ENCODE measurements at places on chromosomes 3 and 15.

GRCh38 chr15:25439369-25439836, 579 bp upstream of the UBE3A start:
- DNase-seq, result no peak

- no peak for DNase-seq
These were observed 185.2 kb upstream of the IL12A start for GRCh38 chr3:159803459-159803858.

GRCh38 chr15:48811325-48811958, 573 bp upstream of the CEP152 start:
- DNase-seq, result no peak

DNA sequence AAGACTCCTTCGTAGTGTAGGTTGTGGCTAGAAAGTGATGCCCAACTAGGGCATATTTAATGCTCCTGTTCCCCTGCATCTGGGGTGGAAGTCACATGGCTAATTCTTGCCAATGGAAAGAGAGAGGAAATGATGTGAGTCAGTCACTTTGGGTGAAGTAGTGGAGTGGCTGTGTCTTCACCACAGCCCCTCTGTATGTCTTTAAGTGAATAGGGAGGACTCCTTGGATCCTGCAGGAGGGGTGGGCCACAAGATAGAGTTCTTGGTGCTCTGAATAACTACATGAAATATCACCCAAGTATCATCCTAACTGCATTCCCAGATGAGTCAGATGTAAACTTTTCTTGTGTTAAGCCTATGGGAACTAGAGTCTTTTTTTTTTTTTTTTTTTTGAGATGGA, 17.8 kb upstream of the MB21D2 start:
- DNase-seq, result no peak

GRCh38 chr3:82103241-82103640, 341.8 kb upstream of the GBE1 start:
- no peak for DNase-seq

DNA sequence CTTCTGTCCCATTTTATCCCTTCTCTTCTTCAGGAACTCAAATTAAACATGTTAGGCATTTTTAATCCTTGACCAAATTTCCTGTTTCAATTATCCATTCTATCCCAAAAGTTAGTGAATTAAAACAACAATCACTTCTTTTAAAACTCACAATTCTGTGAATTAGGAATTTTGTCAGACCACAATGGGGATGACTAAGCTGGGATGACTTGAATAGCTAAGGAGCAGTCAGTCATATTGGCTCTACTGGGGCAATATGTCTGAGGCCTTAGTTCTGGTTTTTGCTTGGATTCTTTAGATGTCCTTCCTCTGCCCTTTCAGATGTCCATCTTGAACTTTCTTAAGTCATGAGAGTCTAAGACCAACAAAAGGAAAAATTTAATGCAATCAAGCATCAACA, 178.2 kb upstream of the TGFBR2 start:
- no peak for DNase-seq

DNA sequence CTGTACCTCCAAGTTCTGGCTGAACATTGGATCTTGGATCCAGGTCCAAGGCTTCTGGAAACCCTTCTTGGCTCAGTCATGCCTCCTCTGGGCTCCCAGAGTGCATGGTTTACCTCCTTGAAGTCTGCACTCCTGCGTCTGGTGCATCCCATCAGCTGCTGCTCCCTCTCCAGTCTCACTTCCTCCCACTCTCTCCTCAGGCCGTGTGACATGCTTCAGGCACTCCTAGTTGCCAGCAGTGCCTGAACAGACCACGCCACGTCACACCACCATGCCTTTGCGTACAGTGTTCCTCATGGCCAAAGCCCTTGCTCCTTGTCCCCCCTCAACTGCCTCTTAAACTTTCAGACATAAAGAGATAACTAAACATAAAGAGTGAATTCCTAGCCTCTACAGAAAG, 5.7 kb downstream of the GPR27 start:
- DNase-seq, result no peak

DNA sequence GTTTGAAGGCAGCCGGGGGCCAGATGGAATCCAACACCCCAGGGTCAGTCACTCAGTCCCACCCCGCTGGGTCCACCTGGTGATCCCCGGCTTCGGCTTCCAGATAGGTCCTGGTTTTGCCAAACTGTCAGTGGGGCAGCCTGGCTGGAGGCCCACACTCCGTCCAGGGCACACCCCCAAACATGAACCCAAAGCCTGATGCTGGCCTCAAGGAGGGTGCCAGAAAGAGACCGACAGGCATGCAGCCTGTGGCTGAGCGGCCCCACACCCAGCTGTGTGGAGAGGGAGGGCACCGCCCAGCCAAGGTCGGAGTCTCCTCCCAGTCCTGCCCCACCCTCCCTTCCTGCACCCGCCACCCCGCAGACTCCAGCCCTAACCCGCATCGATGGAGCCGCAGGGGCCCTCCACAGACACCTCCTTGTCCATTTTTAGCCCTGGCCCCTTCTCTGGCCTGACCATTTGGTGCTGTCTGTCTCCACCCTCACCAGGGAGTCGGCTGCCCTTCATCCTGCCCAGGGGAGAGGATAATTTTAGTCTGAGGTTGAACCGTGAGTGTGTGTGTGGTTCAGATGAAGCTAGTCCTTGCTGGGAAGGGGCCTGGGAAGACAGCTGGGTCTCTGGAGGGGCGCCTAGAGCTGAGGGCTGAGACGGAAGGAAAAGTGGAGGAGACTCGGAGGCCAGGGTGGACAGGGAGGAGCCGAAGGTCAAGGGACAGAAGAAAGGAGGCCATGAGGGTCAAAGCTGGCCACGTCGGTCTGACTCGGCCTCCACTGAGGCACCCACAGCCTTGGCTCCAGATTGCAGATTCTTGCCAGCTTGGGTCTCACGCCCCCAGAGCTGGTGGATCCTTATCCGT, 23.1 kb downstream of the TNK2 start:
- DNase-seq, result no peak

- DNase-seq, result no peak
These were observed 27.6 kb downstream of the PLXNB1 start for GRCh38 chr3:48402281-48402732.

DNA sequence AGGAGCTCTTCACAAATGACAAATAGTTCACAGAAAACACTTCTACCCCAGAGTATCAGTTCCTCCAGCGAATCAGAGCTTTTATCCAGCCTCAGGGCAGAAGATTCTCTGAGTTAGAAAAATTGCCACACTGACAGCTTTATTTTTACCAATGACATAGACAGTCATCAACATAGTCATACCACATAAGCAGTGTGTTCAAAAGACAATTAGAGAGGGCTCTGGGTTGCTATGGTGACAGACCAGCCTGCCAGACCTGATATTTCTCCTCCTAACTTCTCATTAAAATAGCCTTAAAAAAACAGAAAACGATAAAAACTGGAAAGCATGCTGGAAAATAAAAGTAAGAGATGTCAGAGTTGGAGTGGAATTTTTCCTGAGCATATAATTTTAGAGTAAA, 45.9 kb upstream of the COL6A5 start:
- no peak for DNase-seq

DNA sequence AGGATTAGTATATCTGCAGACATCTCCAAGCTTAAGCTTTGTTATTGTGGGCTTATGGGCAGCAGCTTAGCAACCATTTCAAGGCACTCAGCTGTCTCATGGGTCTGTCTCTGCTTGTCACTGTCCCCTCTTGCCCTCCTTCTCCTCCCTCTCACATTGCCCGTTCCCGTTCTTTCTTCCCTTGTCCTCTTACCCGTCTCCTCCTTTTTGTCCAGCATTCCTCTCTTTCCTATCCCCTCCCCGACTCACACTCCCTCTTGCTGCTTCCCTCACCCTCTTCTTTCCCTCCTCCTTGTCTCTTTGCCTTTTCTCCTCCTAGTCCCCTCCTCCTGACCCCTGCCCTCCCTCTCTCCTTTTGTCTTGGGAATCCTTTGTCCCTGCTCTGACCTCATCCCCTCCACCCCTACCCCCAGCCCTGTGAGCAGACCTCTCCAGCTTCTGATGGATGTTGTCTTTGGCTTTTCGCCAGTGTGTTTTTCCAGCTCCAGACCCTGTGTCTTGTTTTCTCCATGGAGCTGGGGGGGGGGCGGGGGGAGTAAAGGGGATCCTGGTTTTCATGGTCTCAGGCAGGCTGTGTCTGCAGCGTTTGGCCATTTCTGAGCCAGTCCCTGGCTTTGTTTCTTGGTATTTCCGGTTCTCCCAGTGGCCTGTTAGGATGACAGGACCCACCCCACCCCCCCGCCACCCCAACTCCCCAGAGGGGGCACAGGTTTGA, 47.9 kb upstream of the TRAK1 start:
- no peak for DNase-seq

DNA sequence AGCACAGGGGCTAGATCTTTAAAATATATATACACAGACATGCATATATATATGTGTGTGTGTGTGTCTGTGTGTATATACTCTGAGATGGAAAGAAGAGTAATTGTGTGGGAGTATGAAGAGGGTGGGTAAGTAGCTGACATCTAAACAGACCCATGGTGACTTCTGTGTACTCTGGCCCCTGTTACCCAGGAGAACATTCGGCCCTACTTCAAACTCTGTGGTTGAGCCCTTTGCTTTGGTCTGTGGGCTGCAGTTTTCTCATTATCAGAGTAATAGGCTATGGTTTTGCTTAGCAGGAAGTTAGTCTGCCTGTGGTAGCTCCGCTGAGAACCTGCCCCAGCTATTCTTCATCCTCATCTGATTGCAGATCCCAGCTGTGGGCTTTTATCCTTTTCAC, 141.4 kb downstream of the RBPMS2 start:
- no peak for DNase-seq

DNA sequence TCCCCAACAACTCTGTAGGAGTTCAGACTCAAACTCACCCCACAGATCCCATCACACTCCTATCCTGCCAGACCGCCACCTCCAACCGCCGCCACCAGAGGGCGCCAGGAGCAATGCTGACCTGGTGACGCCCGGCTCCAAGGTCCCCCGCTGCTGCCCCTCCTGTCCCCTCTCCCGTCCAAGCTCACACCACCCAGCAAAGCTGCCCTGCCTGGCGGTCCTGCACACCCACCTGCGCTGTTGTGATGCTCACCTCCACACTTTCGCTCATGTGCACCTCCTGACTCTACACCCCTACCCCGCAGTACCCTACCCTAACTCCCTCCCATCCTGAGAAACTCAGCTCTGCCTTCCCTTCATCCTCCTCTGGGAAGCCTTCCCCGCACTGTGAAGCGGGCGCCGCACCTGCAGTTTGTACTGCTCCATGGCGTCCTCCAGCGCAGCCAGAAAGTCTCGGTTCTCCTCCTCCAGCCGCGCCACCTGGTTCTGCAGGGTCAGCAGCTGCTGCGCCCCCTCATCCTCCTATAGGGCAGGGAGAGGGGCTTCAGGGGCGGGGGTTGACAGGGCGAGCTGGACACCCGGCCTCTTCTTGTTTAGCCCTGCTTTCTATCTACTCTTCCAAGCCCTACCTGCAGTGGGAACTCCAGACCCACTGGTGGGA, 7.9 kb downstream of the KIF7 start:
- no peak for DNase-seq

- no peak for DNase-seq
These were observed 1.1 kb downstream of the PLXNB1 start for GRCh38 chr3:48428572-48429316.

Data from NCI-H1417 treated with DMSO at 0.1 percent for 48 hours (cell line).